ENCODE measurements at places on chromosomes 5 and 9.

- no peak for DNase-seq
Measured at GRCh38 chr5:138932171-138932810, 57.2 kb upstream of the LRRTM2 start.

DNA sequence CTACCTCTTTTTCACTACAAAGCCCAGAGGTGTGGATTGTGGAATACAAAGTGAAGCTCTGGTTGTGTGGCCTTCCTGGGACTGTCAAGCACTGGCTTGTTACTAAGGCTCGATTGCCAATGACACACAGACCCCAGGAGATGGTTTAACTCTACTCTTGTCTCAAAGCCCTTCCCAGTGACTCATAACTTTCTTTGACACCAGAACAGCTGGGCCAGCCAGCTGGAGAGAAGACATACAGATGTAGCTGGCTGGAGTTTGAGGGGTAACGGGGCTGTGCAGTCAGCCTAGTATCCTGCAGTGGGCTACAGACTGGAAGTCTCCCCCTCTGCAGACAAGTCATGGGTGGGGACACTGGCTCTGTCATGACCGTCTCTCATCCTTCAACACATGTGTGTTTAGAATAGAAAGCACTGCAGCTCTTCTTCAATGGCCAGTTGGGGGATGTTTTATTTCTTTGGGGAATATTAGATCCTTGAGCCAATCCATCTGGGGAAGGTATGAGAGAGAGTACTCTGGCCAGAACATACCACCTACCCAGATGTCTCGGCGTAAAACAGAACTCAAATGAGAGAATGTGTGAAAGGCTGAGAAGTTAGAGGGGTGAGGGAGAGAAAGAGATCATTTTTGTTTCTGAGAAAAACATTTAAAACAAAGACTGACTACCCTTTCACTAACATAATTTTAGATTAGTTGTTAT, 53.3 kb downstream of the SEMA6A start:
- DNase-seq = no peak

GRCh38 chr5:132265336-132266030, 8.0 kb downstream of the PDLIM4 start:
- no peak for DNase-seq

GRCh38 chr9:107226421-107226820, 56.7 kb upstream of the RAD23B start:
- no peak for DNase-seq

DNA sequence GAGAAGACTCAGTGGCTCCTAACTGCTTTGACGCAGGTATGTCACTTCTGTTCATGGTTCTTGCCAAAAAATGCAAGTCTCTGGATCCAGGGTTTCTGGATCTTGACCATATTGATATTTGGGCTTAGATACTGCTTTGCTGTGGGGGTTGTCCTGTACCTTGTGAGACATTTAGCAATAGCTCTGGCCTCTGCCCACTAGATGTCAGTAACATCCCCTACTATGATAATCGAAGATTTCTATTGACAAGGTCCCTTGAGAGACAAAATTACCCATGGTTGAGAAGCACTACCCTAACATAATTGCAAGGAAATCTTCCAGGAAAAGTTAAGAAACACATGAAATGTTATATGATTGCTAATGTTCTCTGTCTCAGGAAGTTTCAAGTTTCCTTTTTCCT, 285.4 kb downstream of the TMEM232 start:
- DNase-seq = no peak

- no peak for DNase-seq
Measured at GRCh38 chr9:131379056-131379455, 14.8 kb upstream of the PRRC2B start.

DNA sequence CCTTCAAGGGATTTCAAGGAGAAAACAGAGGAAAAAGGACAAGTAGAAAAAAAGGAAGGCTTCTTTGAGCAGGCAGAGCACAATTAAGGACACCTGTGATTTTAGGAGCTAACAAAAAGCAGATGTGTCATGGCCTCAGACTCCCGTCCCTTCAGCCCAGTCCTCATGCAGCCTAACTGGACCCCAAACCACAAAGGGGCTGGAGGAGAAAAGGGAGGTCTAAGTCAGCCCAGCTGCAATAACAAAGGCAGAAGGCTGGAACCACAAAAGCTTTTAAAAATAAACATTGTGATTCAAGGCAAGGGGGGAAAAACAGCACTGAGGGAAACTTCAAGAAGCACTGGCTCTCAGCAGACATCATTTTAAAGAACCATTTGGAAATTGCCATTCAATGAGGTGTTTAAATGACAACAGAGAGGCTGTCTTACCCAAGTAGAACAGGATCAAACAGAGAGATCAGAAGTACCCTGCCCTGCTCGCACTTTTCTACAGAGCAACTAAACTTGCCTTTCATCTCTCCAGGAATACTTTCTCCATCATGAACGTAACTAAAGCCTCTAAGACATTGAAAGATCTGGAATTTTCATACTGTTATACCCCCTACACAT, 89.3 kb downstream of the SEMA5A start:
- DNase-seq = no peak

- DNase-seq = peak; percentile 57
Measured at GRCh38 chr9:122099271-122099869, 6.3 kb upstream of the TTLL11 start.

- DNase-seq = no peak
Measured at GRCh38 chr5:178940569-178941360, at the start of gene ZNF454. Gene ZNF454, plus strand, starts transcription at chr5:178941198. Its CDS starts 1,594 bp downstream, at chr5:178942792.

GRCh38 chr9:71762900-71763653, 5.2 kb downstream of the CEMIP2 start:
- no peak for DNase-seq

DNA sequence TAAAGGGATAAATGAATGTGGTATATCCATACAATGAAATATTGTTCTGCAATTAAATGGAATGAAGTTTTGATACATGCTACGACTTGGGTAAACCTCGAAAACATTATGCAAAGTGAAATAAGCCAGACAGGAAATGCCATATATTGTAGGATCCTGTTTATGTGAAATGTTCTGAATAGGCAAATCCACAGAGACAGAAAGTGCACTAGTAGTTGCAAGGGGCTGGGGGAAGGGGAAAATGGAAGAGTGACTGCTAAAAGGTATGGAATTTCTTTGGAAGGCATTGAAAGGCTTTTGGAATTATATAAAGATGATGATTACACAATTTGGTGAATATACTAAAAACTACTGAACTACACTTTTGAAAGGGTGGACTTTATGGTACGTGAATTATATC, 97.0 kb downstream of the FOXD1 start:
- DNase-seq = no peak

DNA sequence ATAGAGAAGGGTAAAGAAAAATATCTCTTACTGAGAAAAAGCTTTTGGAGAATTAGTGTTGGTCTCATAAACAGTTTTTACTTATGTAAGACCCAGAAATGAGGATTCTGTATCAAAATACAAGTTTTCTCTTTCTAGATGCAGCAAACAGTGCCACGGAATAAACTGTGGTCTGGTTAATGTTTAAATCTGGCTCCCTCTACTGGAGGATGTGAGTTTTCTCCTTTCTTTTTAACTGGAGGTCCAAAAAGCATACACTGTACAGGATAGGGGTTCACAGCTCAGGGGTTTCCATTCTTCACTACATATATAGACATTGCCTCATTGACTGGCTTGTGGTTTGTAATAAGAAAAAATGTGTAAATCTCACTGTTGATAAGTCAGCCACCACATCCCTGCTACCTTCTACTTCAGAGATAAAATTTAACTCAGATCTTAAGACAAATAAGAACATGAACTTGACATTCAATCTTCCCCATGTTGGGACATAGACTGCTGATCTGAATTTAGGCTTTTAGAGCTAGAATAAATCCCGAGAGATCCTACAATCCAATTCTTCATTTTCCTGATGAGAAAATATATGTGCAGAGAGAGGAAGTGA, 98.9 kb downstream of the CFAP95 start:
- no peak for DNase-seq

GRCh38 chr9:7094052-7094451, 336.3 kb downstream of the KDM4C start:
- no peak for DNase-seq

- DNase-seq = no peak
Measured at GRCh38 chr9:127216210-127216887, 48.2 kb upstream of the GARNL3 start.

DNA sequence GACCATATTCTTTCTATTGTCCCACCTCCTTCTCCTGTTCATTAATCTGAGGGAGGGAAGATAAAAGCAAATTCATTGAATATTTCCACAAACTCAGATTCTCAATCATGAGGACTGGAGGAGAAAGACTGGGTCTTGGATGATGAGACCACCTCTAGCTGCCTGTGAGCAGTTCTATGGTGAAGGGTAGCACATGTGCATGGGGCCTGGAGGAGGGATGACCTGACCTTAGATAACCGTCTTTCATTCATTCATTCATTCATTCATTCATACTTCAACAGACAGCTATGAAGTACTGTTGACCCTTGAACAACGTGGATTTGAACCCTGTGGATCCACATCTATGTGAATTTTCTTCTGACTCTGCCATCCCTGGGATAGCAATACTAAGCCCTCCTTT, 68.4 kb downstream of the MED10 start:
- no peak for DNase-seq

GRCh38 chr5:98969400-98969799, 40.6 kb upstream of the CHD1 start:
- DNase-seq = no peak

DNA sequence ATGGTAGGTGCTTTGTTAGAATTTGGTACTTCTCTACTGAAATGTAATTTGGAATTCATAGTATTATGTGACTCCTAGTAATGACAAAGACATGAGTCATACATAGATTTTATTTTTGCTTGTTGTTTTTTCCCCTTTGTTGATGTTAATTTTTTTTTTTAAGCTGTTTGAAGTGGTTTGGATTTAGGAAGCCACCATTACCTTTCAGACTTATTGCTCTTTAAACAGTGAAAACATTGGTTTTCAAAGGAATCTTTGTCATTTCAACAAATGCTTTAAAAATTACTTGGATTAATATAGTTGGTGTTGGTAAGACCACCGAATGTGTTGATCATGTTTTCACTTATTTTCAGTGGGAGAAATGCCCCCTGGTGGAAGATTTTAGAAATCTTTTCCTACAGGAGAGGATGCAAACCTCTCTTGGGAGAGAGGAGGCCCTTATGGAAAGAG, 170.1 kb upstream of the PITX1 start:
- no peak for DNase-seq

- DNase-seq = no peak
Measured at GRCh38 chr9:36187414-36187813, 3.3 kb upstream of the CLTA start.

GRCh38 chr9:2741441-2742158, 24.3 kb downstream of the KCNV2 start:
- DNase-seq = no peak

Measured in stimulated activated CD4-positive, alpha-beta T cell treated with anti-CD3 and anti-CD28 coated beads, Interleukin-1b, Interleukin-23, amount 100 ng/mL, for 1 hour (primary cell).